ENCODE measurements at places on chromosomes 4 and X.

DNA sequence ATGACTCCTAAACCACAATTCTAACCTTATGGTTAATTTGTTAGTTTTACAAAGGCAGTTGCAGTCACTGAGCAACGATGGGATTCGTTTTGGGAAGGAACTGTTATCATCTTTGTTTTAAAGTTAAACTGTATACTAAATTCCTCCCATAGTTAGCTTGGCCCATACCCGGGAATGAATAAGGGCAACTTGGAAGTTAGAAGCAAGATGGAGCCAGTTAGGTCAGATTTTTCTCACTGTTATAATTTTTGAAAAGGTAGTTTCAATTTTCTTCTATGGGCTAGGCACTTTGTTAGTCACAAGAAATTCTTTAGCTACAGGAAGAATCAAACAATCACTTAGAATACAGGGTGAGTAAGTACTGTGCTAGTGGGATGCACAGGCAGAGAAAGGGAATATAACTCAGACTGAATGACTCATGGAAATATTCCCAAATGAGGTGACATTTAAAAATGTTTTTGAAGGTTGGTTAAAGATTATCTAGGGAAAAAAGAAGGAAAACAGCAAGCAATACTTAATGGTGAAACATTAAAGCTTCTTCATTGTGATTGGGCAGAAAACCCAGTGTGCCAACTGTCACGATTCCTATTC lies 153.6 kb downstream of the MAGEB17 start:
- no peak for DNase-seq

DNA sequence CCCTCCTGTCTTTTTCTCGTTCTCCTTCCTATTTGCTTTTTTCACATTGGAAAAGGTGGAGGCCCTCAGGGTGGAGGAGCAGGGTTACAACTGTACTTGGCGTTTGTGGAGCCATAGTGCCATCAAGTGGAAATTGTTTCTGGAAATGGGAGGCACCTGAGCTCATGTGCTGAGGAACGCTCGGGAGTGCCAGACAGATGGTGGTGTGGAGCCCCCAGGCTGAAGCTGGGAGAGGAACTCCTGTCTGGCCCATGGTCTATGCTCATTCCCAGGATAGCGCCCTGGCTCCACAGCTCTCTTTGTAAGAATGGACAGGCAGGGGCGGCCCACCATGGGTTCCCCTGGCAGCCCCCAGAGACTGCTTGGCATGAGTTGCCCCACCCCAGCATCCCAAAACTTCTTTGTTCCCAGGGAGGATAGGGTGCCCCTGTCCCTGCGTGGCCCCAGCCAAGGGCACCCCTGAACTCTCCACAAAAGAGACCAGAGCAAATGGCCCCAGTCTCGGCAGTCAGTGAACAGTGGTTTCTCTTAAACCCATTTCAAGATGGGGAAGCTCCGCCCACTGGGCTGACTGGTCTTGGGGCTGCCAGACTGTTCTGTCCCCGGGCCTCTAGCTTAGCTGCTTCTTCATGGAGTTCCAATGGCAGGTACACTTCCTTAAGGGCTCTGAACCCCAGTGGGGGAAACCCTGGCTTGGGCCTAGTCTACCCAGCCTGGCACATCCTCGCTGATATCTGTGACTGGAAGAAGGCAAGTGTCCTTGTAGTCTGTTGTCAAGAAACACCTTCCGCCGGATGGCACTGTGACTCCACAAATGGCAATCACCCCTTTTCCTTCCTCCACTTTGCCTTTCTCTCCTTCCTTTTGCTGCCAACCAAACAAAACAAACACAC lies 70.1 kb downstream of the NBDY start:
- no peak for DNase-seq

DNA sequence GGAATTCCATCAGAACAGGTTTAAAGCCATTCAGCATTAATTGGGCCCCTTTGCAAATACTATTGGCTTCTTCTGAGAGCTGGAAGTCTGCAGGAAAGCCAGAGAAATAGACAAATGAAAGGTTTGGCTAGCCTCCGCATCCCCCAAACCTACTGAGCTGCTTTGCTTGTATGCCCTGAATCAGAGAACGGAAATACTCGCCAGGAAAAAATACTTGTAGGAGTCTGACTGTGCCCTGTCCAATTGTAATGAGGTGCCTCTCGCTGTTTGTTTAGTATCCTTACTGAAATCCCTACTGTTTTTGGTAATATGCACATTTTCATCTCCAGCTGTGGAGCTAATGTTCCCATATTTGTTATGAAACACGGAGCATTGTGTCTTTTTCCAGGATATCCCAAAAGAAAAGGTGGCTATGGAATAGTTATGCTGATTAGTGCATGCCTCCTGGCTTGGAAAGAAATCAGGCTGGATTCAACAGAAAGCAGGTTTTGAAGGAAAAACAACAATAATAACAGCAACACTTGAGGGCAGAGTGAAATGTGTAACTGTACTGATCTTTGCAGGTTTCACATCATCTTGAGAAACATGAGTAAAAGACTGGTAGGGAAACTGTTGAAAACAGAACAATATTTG lies 50.7 kb upstream of the NLGN4X start:
- DNase-seq, result no peak

DNA sequence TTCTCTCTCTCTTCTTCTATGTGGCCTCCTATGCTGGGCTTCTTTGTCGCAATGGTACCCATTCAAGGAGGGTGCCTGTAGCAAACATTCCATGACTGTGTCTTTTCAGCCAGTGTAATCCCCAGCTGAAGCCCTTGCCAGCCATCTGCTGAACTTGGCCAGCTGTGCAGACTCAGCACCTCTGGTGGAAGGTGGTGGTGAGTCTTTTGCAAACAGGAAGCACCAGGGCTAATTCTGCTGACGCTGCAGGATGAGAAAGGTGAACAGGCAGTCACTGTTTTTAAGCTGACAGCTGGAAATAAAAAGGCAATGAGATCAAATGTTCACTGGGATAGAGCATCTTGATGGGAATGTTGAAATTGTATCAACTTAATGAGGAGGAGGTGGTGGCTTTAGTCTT lies 298.7 kb upstream of the CLNK start:
- no peak for DNase-seq

DNA sequence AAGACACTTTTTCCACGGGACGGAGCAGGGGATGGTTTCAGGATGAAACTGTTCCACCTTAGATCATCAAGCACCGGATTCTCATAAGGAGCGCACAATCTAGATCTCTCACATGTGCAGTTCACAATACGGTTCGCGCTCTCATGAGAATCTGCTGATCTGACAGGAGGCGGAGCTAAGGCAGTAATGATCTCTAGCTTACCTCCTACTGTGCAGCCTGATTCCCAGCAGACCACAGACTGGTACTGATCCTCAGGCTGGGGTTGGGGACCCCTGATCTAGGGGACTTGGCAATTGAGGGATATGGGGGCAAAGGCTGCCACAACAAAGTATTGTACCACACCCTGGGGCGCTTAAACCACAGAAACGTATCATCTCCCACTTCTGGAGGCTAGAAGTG lies 25.7 kb downstream of the ZNF185 start:
- DNase-seq, result no peak

DNA sequence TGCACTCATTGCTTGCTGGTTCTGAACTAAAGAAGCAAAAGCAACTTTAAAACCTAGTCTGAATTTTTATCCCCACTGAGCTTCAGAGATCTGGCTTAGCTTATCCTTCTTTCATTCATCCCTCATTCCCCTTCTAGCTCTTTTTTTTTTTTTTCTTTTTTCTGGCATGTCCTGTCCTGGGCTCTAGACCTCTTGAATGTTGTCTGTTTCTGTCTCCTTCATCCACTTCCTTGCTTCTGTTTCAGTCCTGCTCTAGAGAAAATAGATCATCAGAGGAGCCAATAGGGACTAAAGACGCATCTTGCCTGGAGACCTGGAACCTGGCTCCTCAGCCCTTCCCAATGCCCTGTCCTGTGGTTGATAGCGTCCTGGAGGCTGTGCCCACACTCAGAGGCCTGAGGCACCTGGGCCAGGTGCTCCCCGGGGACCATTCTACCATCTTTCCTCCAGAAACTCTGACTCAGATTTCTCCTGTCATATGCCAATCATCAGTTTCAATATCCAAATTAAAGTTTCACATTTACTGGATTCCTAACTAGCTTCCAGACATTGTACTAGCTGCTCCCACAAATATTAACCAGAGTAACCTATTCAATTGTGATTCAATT lies 115.7 kb upstream of the GATB start:
- no peak for DNase-seq

GRCh38 chr4:174010547-174010946 lies 272.9 kb downstream of the FBXO8 start:
- DNase-seq, result no peak

- no peak for DNase-seq
These were observed 142.0 kb upstream of the NUDT6 start for GRCh38 chr4:123064390-123064789.

DNA sequence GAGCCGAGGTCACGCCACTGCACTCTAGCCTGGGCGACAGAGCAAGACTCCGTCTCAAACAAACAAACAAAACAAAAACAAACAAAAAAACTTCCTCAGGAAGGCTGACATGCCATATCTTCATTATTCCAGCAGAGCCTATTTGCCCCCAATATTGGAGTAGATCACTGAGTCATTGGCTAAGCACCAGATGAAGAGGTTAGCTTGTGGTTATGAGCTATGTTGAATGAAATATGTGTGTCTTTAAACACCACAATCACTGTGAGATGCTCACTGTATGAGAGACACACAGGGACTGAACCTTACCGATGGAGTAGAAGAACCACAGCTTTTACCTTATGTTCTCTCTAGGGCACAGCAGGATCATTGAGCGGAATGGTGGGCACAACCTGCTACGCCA lies 122.1 kb upstream of the EOLA2 start:
- no peak for DNase-seq

GRCh38 chr4:139552517-139553307 lies 3.3 kb downstream of the SETD7 start:
- DNase-seq, result no peak

GRCh38 chrX:1486749-1487361 lies 34.1 kb upstream of the ASMTL start:
- peak; percentile 22 for DNase-seq

GRCh38 chrX:13691841-13692371 lies 3.0 kb downstream of the RAB9A start:
- DNase-seq, result no peak

DNA sequence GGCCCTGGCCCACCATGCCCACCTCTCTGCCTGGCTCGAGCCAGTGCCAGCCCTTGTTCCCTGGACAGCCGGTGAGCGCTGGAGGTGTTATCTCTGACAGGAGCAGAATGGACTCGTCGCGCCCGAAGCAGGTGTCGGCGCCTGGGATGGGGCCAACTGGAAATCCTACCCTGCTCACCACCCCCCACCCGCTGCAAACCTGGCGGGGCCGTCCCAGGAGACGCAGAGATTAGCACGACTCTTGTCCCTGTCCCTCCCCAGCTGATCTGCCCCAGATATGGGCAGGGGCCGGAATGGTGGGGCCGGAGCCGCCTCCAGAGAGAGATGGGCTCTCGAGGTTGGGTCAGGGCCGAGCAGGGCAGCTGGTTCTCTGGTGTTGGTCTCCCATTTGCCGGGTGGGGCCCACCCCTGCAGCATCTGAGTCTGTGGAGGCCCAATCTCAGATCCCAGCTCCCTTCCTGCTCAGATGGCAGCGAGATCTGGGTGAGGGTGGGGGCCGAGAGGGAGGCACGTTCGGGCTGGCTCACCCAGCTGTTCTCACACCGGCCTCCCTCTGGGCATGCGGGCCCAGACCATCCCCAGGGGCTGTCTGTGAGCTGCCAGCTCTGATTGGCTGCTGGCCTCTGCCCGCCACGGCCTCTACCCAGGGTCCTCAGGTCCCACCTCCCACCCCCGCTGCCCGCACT lies 20.1 kb upstream of the FGFR3 start:
- DNase-seq, result no peak

DNA sequence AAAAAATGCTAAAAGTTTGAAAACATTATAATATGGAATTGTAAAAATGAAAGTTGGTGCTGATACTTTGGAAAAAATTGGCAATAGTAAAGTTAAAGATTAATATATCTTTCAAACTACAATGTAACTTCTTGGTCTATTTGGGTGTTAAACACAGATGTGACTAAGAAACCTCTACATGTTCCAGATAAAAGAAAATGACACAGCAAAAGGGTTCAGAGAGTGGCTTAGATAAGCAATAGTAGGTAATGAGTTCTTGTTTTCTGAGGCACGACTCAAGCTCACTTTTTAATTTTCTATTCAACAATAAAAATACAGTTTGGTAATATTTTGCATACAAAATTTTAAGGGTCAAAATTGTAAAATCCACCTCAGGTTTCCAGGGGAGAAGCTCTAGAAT lies 292.7 kb downstream of the GALNTL6 start:
- DNase-seq, result no peak

- DNase-seq, result no peak
These were observed 2304.0 kb downstream of the ARAP2 start for GRCh38 chr4:33940281-33940680.

- DNase-seq, result no peak
These were observed 161.5 kb downstream of the SOX3 start for GRCh38 chrX:140343226-140343868.

- DNase-seq, result no peak
These were observed 174.1 kb upstream of the ADAMTS3 start for GRCh38 chr4:72743078-72743477.

DNA sequence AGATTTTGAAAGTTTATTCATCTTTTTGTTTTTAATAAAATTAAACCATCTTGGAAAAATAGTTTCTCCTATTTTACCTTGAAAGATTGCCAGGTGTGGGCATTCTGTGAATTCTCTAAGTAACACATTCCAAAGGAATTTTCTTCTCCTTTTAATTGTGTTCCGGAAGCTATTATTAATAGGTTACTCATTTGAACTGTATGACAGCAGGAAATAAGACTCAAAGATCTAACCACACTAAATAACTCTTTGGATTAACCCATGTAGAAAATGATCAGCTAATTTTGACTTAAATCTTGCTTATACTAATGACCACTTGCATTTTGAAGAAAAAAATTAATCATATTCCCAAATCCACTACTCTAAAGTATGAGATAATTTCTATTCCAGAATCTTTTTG lies 17.6 kb upstream of the CCNI start:
- DNase-seq, result no peak

GRCh38 chrX:48086082-48086481 lies 14.6 kb upstream of the ZNF630 start:
- no peak for DNase-seq

- no peak for DNase-seq
These were observed 41.0 kb upstream of the UCP1 start for GRCh38 chr4:140609548-140610425.

DNA sequence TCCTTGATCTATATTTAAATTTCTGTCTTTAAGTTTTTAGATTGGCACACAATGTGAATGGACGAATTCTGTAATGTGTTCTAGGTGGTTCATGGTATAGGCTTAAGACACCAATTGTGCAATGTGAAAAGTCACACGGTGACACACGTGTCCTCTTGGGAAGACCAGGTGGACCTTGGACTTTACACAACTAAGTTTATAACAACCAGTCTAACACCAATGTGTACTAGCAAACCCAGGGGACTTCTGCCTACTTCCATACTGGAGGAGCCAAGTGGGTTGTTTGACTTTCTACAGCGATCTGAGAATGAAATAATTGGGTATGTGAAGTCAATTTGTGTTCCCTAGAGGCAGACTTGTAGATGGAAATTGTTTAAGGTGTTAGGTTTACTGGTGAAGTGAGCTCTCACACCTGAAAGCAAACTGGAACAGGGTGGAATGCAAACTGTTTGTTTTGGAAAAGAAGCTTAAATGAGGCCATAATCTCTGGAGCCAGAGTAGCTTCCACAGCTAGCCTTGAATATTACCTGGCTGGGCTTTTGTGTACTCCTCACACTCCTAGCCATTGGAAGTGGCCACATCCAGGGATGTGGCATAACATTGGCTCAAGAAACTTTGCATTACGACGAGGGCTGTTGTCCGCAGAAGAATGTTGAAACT lies 45.9 kb upstream of the WDR1 start:
- DNase-seq, result no peak

GRCh38 chr4:152485726-152486276 lies 50.1 kb downstream of the FBXW7 start:
- no peak for DNase-seq

GRCh38 chr4:185895866-185896265 lies 83.9 kb upstream of the SORBS2 start:
- DNase-seq, result no peak

All from activated CD4-positive, CD25-positive, alpha-beta regulatory T cell treated with anti-CD3 and anti-CD28 coated beads, Interleukin-2, amount 50 U/mL, for 72 hours (primary cell).